Mesenchymal stem cell (in vitro differentiated cells and primary cell): ENCODE measurements at places on chromosomes 11 and 22.

- DNase-seq, result peak; percentile 5
- H3K27ac ChIP-seq, result no peak overlapping the region
- peaks cover 3% of the 10 kb centered on the region for H3K36me3 ChIP-seq
- H3K27me3 ChIP-seq, result no peaks in the 10 kb centered on the region
These were observed 7.1 kb downstream of the CD44 start for GRCh38 chr11:35146074-35146521.

GRCh38 chr11:119673759-119674336 lies 55.2 kb downstream of the NECTIN1 start:
- peaks cover 17% of the 10 kb centered on the region for H3K4me1 ChIP-seq
- H3K27ac ChIP-seq, result no peak overlapping the region
- no peaks in the 10 kb centered on the region for H3K27me3 ChIP-seq
- no peak overlapping the region for H3K4me3 ChIP-seq

GRCh38 chr11:12295943-12296342 lies 81.4 kb upstream of the PARVA start:
- no peak overlapping the region for H3K4me3 ChIP-seq
- H3K27ac ChIP-seq, result no peak overlapping the region
- no peaks in the 10 kb centered on the region for H3K4me1 ChIP-seq
- H3K27me3 ChIP-seq, result no peaks in the 10 kb centered on the region
- no peaks in the 10 kb centered on the region for H3K36me3 ChIP-seq
- no peak for DNase-seq

- H3K4me1 ChIP-seq, result no peaks in the 10 kb centered on the region
- no peak overlapping the region for H3K4me3 ChIP-seq
- peaks cover 24% of the 10 kb centered on the region for H3K27me3 ChIP-seq
- no peak for DNase-seq
These were observed 14.6 kb downstream of the KCNJ1 start for GRCh38 chr11:128852327-128853023.

DNA sequence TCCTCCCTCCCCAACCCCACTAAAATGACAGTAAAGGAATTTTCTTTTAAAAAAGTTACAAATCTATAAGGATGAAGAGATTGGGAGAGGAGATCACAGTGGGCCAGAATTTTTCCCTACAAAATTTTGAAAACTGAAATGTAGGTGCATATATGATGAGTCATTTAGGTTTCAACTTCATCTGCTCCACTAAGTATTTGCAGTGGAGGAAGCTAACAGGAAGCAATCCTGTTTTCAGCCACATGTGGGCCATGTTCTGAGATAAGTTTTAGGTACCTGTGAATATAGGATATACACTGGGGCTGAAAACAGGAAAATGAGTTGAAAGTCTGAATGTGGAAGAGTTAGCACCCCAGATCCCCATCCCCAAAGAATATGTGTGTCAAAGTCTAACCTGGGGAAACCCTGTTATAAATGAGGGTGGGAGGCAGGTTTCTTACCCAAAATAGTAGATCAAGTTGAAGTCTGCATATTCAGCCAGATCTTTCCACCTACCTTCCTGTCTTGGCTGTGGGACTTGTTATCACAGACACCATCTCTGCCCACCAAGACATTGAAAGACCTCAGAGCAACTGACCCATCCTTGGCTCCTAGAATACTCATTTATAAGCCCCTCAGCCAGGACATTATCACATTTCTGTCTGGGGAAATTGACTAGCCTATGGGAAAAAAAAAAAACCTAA lies 87.3 kb downstream of the PACS1 start:
- H3K4me3 ChIP-seq, result no peak overlapping the region
- no peak overlapping the region for H3K27ac ChIP-seq
- no peak for DNase-seq
- no peaks in the 10 kb centered on the region for H3K27me3 ChIP-seq

DNA sequence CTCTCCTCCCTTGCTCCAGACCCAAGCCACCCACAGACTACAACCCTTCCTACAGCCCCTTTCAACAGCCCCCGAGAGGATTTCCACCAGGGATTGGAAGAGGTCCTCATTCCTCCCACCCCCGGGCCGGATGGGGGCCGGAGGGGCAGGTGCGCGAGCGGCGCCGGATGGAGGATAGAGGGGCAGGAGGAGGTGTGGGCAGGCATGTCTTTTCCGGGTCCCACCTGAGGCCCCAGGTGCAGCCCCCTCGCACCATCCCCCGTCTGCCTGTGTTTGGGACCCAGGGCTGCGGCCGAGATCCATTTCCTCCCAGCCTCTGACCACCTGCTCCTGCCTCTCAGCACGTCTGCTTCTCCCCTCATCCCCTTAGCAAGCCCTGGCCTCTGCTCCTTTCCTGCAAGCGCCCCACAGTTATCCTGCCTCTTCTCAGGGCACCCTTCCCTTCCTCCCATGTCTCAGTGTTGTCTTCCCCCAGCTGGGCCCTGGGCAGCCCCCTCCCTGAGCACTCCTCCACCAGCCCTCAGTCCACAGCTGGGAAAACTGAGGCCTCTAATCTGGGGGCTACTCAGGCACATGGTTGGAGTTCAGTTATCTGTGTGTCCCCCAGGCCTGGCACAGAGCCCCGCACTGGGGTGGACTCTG lies 19.3 kb upstream of the CBX7 start:
- DNase-seq, result no peak
- no peak overlapping the region for H3K27ac ChIP-seq
- H3K4me3 ChIP-seq, result no peak overlapping the region
- no peaks in the 10 kb centered on the region for H3K36me3 ChIP-seq
- H3K27me3 ChIP-seq, result peaks cover 22% of the 10 kb centered on the region

- H3K4me3 ChIP-seq, result peak overlapping the region; percentile 99
- H3K36me3 ChIP-seq, result peaks cover 8% of the 10 kb centered on the region
- no peak overlapping the region for H3K27ac ChIP-seq
These were observed 678 bp downstream of the CD248 start for GRCh38 chr11:66315921-66316811.

DNA sequence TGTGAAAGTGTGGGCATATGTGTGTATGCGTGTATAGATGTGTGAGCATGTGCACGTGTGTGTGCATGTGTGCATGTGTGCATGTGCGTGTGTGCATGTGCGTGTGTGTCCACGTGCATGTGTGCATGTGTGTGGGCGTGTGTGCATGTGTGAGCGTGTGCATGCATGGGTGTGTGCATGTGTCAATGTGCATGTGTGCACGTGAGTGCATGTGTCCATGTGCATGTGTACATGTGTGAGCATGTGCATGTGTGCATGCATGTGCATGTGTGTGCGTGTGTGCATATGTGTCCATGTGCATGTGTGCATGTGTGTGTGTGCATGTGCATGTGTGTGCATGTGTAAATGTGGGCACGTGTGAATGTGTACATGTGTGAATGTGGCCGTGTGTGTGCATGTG lies 95.3 kb downstream of the ST3GAL4 start:
- H3K36me3 ChIP-seq, result peaks cover 8% of the 10 kb centered on the region
- no peak overlapping the region for H3K27ac ChIP-seq
- no peak overlapping the region for H3K4me3 ChIP-seq

- no peak for DNase-seq
- H3K4me3 ChIP-seq, result no peak overlapping the region
- H3K27me3 ChIP-seq, result peaks cover 15% of the 10 kb centered on the region
- no peak overlapping the region for H3K27ac ChIP-seq
These were observed 58.2 kb upstream of the DRD2 start for GRCh38 chr11:113533425-113533698.

DNA sequence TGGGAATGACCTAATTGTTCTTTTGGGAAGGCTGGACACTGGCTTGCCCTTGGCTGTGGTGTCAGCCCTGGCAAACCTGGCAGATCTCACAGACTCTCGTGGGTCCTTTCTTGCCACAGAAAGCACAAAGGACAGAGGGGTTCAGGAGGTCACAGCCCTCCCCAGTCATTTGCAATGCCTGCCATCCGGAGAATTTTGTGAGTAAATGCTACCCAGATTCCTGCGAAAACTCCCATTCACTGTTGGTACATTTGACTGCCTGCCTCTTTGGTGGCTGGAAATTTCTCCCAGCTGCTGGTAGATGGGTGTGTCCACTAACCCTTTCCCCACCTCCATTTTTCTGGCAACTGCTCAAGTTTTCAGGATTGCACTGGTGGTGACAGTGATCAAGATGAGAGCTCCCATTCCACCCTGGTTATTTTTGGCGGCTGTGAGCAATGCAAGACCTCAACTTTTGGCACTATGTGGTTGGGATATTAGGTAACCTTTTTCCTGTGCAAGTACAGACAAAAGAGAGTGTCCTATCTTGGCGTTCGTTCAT lies 155.7 kb downstream of the NAV2 start:
- no peaks in the 10 kb centered on the region for H3K27me3 ChIP-seq
- DNase-seq, result no peak
- H3K4me3 ChIP-seq, result no peak overlapping the region
- no peak overlapping the region for H3K27ac ChIP-seq
- peaks cover 3% of the 10 kb centered on the region for H3K4me1 ChIP-seq

- H3K4me3 ChIP-seq, result no peak overlapping the region
- no peak overlapping the region for H3K27ac ChIP-seq
- no peak for DNase-seq
- no peaks in the 10 kb centered on the region for H3K36me3 ChIP-seq
These were observed 608.2 kb downstream of the TBC1D22A start for GRCh38 chr22:47370448-47371262.

- H3K27me3 ChIP-seq, result no peaks in the 10 kb centered on the region
- no peak overlapping the region for H3K4me3 ChIP-seq
- H3K27ac ChIP-seq, result no peak overlapping the region
- H3K36me3 ChIP-seq, result no peaks in the 10 kb centered on the region
These were observed 9.0 kb downstream of the DGAT2 start for GRCh38 chr11:75777461-75778110.

DNA sequence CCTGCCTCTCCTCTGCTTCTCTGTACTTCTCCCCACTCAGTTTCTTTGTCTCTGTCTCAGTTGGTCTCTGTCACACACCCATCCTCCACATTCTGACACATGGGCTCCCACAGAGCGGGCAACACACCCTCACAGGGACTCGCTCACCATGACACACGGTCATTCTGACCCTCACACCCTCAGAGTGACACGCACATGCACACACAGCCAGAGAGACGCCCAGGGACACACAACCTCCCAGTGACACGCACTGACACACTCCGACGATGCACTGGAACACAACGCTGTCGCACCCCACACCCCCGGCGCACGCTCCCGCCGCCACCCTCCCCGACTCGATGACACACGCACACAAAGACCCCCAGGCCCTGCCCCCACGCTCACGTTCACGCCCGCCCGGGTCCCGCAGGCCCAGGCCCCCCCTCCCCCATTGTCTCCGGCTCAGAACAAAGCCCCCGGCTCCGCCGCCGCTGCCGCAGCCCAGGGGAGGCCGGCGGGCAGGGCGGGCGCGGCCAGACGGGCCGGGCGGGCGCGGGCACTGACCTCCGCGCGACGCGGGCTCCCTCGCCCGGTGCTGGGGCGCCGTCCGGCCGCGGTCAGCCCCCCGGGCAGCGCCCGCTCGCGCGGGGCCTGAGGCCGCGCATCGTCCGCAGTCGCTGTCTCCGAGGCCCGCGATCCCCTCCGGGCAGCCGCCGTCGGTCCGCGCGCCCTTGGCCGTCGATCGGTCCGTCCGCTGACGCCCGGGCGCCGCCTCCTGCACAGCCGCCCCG lies 404 bp downstream of the DCHS1 start:
- H3K36me3 ChIP-seq, result no peaks in the 10 kb centered on the region
- peak overlapping the region; percentile 64 for H3K4me3 ChIP-seq
- peaks cover 56% of the 10 kb centered on the region for H3K27me3 ChIP-seq
- peak; percentile 52 for DNase-seq
- peaks cover 7% of the 10 kb centered on the region for H3K4me1 ChIP-seq
- no peak overlapping the region for H3K27ac ChIP-seq

GRCh38 chr11:1074244-1075221 lies at the start of gene MUC2:
TSS of gene MUC2 (plus strand) at chr11:1074874.
- H3K4me1 ChIP-seq, result peaks cover 21% of the 10 kb centered on the region
- no peaks in the 10 kb centered on the region for H3K27me3 ChIP-seq
- H3K36me3 ChIP-seq, result no peaks in the 10 kb centered on the region
- no peak within 1 kb of the TSS for H3K27ac ChIP-seq
- H3K4me3 ChIP-seq, result no peak within 1 kb of the TSS
